Right cardiac atrium (tissue), 5 donors: ENCODE measurements at places on chromosomes 6 and 20. TPM values are rescaled to one million over a fixed set of nuclear protein-coding genes. Genes with fewer than 3 reads are reported as not detected.

The DEFB132 gene
- not detected for polyA plus RNA-seq

DNA sequence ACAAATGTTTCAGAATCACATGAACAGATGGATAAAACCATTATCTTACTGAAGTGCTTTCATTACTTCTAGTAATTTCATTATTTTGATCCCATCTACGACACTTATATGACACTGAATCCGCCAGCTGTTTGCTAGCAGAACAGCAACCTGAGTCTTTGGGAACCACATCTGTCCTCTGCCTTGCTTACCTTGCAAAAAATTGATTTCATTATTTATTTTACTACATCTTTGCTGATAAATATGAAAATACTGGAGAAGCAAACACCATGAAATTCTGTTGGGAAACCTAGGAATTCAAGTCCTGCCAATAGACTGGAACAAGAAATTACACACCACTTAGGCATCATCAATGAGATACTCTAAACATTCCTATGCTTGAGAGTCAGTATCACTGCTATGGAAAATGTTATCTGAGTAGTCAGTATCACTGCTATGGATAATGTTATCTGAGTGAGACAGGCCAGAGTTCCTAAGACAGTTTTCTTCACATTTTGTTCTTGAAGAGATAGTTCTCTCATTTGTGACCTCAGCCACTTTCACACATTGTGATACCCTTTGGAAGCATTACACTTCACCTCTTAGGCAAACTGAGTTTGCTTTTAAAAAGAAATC, 91.9 kb downstream of the PDE10A start:
- no peak for DNase-seq

DNA sequence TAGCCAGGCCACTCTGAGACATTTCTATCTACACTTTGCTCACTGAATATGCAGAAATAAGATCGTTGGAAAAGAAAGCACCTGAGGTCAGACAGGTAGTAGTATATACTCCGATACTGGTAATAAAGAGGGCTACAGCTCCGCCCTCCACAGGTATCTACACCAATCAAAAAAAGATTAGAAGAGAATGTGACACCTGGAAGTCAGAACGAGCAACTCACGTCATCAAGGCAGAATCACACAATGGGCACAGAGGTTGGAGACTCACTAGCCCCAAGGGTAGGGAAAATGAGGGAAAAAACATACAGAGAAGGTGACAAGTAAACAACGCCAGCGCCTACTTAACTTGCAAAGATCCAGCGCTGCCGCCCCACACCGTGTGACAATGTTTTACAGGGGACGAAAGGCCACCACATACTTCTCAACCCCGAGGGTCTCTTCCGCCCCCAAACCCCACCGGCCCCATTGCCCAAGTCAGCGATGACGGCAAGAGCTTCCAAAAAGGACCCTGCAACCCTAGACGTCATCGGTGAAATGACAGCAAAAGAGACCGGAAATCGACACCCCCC, 653 bp downstream of the LMBRD1 start:
- DNase-seq, result no peak

GRCh38 chr6:11378639-11379038, 146.2 kb upstream of the NEDD9 start:
- no peak for DNase-seq

The LHFPL5 gene
- not detected for polyA plus RNA-seq

- no peak for DNase-seq
These were observed 116.0 kb downstream of the CLIC5 start for GRCh38 chr6:45899683-45899946.

DNA sequence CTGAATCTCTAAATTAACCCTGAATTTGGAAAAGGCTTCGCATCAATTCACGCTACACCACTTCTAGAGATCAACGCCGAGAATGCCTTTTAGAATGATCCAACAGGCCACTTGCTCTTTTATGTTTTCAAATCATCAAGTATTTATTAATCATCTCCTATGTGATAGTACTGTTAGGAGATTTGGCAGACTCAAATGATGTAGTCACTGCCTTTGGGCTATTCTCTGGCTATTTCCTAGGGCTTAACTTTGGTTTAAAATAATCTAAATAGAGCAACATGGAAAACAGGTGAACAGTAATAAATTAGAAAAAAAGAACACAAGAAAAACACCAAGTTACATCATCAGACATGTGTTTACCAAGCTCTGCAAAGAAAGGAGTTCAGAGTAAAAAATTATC, 140.3 kb downstream of the TENT5A start:
- DNase-seq, result no peak

GRCh38 chr6:135191508-135192255, 10.6 kb downstream of the MYB start:
- DNase-seq, result no peak

The MDFI gene
- 4.9 TPM for polyA plus RNA-seq

The C20orf202 gene
- 0.27 TPM for polyA plus RNA-seq

The TNFRSF6B gene
- 2.7 TPM for polyA plus RNA-seq

The FAM184A gene
- polyA plus RNA-seq, result 2.9 TPM

- no peak for DNase-seq
These were observed 754.1 kb downstream of the QKI start for GRCh38 chr6:164168595-164168994.

DNA sequence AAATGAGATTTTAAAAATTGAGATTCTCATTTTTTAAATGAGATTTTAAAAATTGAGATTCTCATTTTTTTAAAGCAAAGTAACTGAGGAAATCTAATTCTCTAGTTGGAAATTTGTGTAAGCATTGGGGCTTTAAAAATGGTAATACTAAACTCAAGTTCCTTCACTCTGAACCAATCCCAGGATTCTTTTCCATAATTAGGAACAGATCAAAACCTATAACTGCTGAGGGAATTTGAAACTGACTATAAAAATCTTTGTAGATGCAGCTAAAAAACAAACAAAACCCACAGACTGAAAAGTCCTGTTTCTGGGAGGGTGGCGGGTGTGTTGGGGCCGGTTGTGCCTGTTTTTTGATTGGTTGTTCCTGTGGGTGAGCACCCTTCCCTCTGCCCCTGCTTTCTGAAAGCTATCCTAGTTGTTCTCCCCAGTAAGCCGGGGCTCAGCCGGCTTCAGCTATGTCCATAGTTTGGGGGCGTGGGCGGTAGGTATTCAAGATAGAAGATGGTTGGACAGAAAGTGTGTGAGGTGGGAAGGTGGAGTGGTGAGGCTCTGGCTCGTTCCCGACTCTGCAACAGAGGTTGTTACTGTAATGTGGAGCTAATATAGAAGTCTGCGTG, 49.3 kb downstream of the GFRA4 start:
- no peak for DNase-seq

The SLC22A16 gene
- polyA plus RNA-seq, result not detected
